Fibroblast of skin of scalp (primary cell): ENCODE measurements at places on chromosomes 1 and 21.
A peak's percentile ranks its signal among the peaks of the same experiment; 100 is the strongest.

DNA sequence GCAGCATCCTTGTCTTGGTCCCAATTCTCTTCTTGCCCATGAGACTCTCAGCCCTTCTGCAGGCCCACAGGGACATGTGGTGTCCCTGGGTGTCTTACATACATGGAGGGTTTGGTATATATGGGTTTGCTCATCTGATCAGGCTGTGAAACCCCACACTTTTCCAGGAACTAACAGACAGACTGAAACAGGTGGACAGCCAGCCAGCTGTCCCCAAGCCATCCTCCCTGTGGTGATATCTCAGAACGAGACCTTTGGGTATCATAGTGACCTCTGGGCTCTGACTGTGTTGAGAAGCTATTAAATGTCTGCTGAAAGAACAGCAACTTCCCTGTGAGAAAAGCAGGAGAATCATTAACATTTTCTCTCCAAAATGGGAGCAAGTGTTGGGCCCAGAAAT, 115.5 kb upstream of the PAXBP1 start:
- DNase-seq = no peak

- peak; percentile 50 for DNase-seq
These were observed 495 bp downstream of the PI4KB start for GRCh38 chr1:151326619-151327222.

GRCh38 chr1:33255347-33256220, 708 bp upstream of the ZNF362 start:
- DNase-seq = peak; percentile 67

DNA sequence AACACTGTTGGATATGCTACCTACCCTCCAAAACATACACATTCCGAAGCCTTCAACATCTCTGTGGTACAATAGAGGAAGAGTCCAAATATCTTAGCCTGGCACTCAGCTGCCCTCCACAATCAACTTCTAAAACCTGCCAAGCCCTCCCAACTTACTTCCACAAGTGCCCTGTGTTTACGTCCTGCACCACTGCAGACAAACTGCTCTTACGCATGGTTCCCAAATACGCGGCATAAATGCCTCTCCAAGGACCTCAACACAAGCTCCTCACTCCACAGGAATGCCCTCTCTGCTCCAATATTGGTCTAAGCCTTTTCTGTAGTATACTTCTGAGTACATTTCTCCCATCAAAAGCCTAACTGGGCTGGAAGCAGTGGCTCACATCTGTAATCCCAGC, 6.8 kb downstream of the AK2 start:
- no peak for DNase-seq

DNA sequence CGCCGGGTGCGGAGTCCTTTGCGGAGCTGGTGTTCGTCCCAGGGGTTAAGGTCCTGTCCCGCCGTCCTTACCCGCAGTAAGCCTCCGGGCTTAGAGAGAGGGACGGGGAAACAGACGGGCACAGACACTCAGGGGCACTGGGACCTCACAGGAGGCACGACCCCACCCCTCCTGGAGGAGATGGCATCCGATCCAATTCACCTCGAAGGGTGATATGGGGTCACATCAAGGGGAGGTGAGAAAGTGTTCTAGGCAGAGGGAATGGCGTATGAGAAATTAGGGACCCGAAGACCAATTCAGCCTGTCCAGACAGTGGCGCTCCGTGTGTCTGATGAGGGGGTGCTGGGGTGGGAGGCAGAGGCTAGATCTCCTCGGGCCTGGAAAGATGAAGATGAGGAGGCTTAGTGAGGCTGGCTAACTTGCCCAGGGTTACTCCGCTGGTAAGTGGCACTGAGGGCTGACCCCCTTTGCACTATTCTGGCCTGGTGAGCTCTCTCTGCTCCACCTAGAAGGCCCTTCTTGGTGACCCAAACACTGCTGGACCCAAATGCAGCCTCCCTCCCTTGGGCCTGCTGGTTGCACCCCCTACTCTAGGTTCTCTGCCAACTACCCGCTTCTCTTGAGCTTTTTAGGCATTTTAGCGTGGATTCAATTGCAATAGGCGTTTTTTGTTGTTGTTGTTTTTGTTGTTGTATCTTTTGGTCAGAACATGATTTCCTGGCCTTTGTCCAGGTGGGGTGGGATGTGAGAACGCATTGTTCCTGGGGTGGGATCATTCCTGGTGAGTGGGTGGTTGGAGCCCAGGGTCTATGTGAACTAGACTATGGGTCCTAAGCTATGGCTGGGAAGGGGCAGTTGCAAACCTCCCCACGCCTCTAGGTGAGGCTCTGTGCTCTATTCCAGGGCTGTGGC, 12.3 kb downstream of the BTBD19 start:
- DNase-seq = no peak

GRCh38 chr21:37165586-37165985, 92.5 kb downstream of the TTC3 start:
- no peak for DNase-seq

DNA sequence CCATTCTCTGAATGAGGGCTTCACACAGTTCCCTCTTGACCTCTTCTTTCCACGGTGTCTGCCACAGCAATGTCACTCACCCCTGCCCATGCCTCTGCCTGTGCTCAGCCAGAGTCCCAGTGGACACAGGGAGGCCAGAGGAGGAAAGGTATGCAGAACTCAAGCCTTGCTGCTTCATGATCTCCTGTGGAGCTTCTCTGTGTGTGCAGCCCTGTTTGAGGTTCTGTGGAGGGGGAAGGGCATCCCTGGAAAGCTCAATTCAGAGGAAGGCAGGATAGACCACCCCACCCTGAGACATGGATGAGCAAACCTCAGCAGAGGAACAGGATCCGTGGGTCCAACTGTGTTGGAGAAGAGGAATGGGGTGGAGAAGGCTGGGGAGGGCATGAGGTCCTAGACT, 2.0 kb downstream of the HCN3 start:
- DNase-seq = no peak

DNA sequence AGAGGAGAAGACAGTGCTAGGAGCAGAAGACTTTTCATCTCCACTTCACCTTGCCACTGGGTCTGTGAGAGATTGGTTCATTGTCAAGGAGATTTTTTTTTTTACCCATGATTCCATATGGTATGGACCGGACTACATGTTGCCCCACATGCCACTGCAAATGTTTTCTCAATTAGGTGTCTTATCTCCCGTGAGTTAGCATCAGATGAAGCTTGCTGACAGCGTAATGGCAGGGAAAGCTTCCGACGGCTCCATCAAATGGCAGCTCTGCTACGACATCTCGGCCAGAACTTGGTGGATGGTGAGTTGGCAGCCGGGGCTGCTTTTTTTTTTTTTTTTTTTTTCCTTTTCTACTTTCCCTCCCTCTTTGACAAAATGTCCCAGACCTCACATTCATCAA, 217.2 kb upstream of the NFIA start:
- no peak for DNase-seq

- DNase-seq = no peak
These were observed 115.1 kb downstream of the SLC16A1 start for GRCh38 chr1:112840631-112841624.

- DNase-seq = peak; percentile 23
These were observed 753 bp downstream of the KCNJ6 start for GRCh38 chr21:37915497-37915911.

DNA sequence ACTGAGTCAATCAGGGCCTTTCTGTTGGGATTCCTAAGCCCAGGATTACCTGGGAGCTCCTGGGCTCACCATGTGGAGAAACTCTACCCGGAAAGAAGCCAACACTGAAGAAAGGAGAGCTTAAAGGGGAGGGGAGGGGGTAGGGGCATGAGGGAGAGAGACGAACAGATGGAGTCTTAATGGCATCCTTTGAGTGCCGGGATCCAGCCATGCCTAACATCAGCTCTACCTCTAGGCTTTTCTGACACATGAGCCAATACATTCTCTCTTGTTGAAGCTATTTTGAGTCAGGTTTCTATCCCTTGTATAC, 75.0 kb downstream of the NPHP4 start:
- DNase-seq = no peak

- DNase-seq = no peak
These were observed 55.3 kb upstream of the HSPA13 start for GRCh38 chr21:14438211-14438610.

GRCh38 chr1:203325026-203325417, 19.7 kb downstream of the BTG2 start:
- DNase-seq = no peak

DNA sequence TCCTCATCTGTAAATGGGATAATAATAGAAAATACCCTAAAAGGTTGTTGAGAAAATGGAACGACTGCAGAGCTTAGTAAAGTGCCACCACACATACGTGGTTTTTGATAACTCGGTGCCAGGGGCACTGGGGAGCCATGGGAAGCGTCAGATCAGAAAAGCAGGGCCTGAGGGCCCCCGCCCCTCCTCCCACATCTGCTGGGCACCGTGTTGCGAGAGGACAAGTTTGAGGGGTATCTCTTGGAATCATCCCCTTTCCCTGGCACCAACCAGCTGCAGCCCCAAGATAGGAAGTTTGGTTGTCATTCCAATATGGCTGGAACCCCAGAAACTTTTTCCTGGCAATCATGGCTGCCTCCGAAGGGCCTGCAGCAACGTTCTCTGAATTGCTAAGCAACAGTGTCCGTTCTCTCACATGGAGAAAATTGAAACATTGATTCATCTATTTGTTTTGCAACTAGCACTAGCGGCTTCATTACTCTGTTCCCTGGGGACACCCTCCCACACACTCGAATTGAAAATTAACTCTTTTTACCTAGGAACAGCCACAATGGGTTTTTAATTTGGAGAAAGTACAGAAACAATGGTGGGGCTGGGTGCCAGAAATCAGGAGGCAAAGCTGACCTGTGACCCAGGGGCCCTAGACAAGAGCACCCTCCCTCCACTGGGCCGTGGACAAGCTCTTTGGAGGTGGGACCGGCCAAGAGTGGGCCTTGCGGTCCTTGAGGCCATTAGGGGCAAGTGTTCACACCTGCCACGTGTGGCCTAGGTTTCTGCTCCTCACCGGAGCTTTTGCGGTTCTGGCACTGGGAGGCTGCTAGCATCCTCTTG, 190.0 kb upstream of the VAMP3 start:
- peak; percentile 58 for DNase-seq

DNA sequence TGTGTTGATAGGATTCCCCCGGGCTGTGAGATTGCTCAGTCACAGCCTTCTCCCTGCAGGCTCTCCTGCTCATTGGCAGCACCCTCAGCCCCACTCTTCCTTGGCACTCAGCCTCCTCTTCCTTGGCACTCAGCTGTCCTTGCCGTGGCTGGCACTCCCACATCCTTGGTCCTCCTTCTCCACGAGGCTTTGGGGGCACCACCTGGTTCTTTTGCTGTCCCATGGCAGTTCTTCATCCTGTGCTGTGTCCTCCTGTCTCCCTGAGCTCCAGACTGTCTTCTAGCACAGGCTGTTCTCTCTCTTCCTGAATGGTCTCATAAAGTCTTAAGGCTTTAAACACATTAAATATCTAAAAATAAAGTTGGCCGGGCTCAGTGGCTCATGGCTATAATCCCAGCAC, 27.0 kb downstream of the PKNOX1 start:
- DNase-seq = no peak

DNA sequence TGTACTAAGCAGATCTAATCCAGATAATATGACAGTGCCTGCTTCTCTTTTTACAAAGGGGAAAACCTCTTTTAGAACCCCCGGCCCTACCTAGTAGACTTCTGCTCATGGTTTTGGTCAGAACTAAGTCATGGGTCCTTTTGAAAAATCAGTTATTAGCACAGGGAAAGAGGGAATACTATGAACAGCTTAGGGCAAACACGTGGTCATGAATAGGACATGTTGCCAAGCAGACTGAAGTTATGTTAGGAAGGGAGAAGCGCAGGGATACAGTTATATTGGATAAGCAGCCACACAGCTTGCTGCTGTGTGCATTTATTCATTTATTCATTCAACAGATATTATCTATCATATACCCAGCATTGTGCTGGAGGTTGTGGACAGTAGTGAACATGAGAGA, 25.3 kb upstream of the IGSF3 start:
- DNase-seq = no peak

DNA sequence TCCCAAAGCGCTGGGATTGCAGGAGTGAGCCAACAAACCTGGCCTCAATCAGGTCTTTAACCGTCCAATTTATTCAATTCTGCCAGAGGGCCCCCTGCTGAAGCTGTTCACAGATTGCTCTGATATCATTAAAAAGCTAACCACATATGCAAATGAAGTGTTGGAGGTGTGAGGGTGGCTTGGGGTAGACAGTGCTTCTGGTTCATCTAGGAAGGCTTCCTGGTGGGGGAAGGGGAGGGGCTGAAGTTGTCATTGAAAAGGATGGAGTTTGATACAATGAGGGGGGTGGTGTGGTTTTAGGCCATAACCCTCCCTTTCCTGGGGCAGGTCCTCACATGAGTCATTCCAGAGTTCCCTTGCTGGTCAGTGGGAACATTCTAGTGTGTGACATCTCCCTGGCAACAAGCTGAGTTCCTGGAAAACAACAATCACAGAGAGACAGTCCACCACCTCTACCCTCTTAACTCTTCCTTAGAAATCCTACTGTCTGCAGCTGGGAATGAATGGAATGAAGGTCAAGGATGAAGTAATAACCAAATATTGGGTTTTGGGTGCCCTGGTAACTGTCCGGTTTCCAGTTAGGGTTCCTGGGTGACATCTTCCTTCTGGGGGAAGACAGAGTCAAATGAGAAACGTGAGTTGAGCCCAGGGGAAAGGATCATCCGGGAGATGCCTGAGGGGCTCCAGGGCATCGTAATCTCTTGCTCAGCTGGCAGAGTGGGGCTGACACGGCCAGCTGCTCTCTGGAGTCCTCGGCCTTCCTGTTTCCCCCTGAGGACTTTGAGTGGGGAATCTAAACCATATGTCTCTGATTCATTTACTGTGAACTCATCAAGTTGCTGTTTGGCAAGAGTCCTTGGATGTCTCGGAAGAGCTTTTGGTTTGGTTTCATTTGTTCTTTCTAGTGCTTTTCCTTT, 32.2 kb downstream of the BATF3 start:
- DNase-seq = peak; percentile 96

- no peak for DNase-seq
These were observed 365.8 kb downstream of the SMYD3 start for GRCh38 chr1:246141306-246141705.

DNA sequence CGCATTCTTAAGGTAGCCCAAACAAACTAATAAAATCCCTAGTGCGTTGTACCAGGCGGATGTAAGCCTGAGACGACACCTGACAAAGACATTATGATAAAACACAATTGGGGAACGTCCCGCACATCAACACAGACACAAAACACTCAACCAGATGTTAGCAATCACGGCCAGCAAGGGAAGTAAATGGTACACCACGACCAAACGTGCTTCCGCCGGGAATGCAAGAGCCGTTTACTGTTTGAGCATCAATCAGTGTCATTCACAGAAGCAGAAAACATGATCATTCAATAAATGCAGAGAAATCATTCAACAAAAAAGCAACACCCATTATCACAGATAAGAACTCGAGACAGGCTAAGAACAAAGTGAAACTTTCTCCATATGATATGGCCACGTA, 49.4 kb upstream of the COL18A1 start:
- no peak for DNase-seq

DNA sequence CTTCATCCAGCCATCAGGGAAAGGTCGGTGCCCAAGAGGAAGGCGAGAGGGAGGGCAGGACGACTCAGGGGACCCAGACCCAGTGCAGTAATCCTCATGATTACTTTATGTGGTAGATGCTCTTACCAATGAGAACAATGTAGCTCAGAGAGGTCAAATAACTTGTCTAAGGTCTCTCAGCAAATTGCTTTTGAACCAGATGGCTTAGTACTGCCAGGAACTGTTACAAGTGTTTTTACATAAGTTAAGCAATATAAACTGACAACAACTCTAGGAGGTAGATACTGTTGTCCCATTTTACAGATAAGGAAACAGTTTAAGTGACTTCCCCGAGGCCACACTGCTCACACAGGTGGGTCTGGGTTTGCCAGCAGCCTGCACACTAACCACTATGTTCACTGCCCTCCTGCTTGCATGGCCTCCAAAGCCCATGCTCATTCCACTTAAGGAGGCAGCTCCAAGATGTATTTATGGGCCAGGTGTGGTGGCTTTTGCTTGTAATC, 111.7 kb downstream of the LACTBL1 start:
- DNase-seq = no peak

GRCh38 chr1:157019457-157019856, 26.1 kb downstream of the ARHGEF11 start:
- DNase-seq = no peak
